ENCODE measurements at places on chromosomes 3 and 15.

DNA sequence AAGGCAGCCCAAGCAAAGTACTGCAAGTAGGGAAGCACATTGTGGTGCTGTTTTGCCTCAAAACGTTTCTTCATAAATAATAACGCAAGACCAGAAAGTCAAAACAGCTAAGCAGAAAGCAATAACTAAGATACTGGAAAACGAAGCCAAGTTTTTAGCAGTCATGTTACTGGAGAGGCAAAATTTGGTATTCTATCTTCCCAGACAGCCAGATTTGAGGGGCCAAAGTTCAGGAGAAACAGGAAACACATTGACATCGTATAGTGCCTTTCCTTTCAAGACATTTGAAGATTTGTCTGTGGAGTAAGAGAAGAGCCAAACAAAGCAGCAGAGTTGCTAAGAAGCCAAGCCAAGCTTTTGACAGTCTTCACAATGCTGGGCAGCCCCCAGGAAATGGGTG lies 843.6 kb upstream of the NECTIN3 start:
- DNase-seq: no peak

DNA sequence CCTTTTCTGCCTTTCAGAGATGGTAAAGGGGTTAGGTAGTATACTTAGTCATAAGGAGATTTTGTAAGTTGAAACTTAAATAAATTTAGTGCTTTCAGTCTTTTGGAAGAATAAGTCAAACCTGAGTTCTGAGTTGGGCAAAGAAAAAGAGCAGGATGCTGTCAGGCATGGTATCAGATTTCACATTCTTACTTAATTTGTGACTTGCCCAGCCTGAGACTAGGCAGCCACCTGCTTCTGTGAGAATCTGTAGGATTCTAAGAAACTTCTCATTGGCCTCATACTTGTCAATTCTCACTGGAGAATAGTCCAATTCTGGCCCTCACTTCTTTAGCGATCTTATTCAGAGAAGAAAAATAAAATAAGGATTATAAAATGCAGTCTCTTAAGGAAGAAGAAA lies 577.5 kb downstream of the DIPK2A start:
- no peak for DNase-seq

DNA sequence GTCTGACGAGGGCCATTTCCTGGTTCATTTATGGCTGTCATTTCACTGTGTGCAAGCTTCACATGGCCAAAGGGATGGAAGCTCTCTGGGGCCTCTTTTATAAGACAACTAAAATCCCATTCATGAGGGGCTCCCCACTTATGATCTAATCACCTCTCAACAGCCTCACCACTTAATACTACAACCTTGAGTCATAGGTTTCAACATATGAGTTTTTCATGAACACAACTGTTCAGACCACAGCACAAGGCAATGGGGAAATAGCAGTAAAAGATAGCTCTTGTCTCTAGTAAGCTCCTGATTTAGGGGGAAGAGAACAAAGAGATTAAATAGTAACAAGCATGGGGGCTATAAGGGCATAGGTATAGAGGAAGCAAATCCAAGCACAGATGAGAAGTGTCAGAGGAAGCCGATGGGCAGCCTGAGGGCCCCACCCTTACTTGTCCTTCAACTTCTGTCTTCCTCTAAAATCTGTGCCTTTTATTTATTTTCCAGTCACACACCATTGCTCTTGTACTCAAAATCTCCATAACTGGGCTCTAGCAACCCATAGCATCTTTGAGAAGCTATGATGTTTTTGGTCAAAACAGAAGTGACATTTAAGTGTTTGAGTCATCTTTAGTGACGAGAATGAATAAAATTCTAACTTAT lies 329.1 kb downstream of the UNC13C start:
- no peak for DNase-seq

DNA sequence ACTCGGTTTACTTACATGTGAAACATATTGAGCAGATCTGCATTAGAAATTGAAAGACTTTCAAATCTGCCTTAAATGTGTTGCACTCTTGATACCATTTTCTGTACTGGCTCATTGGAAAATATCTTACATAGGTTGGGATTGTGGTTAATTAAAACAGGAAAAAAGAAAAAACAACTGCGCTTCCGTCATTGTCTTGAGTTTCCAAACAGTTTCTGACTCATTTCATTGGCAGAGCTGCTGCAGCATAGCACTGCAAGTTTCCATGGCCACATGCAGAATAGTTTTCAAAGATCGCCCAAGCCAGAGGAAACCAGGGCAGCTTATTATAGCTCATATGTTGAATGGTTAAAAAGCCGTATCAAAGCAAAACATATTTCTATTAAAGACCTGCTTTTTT lies 446.6 kb upstream of the BCHE start:
- peak; percentile 34 for DNase-seq

DNA sequence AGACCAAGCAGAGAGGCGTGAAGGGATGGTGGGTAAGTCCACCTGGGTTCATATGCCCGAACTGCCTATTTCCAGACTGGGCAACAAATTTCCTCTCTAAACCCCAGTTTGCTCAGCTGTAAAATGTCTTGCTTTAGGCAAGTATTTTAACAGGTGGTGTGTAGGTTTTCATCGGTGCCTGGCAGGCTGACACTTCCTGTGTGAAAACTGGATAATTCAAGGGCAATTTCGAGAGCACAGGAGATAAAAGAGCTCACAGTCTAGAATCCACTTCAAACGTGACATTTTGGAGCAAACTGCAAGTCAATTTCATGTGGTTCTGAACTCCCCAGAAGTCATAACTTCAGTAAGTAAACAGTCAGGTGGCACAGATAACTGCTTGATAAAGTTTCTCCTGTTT lies 112.2 kb downstream of the OXNAD1 start:
- DNase-seq: no peak

All from skeletal muscle cell (primary cell).